NCI-H2107 (cell line): ENCODE measurements at places on chromosomes 1 and 21.
A peak's percentile ranks its signal among the peaks of the same experiment; 100 is the strongest.

DNA sequence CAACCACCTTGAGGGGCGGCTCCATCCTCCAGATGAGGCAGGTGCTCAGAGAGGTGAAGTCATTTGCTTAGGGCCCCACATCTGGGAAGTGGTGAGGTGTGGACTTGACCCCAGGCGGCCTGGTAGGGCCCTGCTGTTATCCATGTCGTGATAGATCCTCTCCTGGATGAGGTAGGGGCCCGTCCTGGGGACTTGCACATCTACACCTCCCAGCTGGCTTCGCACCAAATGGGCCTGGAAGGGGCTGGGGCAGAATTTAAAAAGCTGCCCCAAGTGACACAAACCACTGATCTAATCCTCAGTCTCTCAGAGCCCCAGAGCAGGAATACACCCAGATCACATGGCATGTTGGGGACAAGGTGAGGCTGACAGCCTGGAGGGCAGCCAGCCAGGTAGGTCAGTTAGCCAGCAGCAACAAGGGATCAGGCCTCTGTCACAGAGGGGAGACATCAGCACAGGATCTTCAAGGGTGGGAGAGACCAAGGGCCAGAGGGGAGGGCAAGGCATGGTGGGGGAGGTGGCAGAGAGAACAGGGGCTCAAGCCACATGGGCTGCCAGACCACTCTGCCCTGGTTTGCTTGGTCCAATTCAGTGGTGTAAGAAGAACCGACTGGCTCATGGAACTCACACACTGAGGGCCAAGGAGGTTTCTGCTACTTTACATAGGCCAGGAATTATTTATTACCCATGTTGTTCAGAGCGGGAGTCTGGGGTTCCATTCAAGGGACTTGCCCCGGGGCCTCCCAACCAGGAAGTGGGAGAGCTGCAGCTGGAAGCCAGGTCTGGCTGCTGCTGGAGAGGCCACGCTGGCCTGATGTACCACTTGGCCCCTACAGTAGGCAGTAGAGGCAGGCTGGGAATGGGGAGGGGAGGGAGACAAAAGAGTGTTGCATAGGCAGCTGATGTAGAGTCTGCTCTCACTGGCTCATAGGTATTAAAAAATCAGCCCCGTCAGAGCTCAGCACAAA is 12.1 kb downstream of the LRP8 start:
- no peak for DNase-seq

- no peak for DNase-seq
Observed at GRCh38 chr1:208347191-208347590, 103.0 kb upstream of the PLXNA2 start.

GRCh38 chr1:163315773-163316374 is 5.9 kb upstream of the NUF2 start:
- DNase-seq: peak; percentile 33

DNA sequence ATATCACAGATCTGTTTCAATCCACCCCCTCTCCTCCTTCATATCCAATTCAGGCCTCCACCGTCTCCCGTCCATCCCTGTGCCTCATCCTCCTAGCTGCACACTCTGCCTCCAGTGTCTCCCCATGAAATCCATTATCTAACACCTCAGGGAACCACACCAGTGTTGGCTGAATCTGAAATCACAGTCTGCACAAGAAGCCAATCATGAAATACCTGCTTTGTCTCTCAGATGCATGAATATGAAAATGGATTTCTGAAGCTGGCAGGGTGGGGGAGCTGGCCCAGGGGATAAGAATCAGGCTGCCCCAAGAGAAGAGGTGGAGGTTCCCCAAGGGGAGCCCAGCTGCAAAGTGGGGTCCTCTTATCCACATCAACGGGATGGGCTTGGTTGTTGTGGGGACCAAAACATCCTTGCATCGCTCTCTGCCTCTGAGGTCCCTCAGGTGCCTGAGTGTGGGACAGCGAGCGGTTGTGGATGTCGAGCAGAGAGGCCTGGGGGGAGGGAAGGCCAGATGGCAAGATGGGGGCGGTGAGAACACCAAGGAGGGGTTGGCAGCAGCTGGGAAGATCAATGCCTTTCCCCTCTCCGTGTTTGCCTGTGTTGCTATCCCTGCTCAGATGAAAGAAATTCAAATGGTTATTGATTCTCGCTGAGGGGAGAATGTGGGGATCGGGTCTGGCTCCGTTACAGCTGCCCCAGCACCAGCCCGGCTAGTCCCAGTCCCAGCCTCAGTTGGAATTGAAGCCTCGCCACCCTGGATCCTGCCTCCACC is 237.3 kb upstream of the POU3F1 start:
- DNase-seq: no peak

DNA sequence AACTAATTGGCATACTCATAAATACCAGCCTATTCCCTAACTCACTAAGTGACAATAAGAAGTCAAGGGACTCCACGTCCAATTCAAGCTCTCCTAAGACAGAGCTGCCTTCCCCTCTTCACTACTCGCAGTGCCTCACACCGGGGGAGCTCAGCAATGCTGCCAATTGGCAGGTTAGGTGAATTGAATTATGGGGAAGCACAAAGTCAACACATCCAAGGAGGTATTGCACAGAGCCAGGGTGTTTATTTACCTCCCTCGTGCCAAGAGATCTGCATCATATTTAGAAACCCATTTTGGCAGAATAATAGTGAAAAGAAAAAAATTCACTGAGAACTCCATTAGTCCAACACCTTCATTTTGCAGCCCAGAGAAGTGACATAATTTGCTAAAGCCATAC is 20.4 kb upstream of the TNR start:
- peak; percentile 37 for DNase-seq

DNA sequence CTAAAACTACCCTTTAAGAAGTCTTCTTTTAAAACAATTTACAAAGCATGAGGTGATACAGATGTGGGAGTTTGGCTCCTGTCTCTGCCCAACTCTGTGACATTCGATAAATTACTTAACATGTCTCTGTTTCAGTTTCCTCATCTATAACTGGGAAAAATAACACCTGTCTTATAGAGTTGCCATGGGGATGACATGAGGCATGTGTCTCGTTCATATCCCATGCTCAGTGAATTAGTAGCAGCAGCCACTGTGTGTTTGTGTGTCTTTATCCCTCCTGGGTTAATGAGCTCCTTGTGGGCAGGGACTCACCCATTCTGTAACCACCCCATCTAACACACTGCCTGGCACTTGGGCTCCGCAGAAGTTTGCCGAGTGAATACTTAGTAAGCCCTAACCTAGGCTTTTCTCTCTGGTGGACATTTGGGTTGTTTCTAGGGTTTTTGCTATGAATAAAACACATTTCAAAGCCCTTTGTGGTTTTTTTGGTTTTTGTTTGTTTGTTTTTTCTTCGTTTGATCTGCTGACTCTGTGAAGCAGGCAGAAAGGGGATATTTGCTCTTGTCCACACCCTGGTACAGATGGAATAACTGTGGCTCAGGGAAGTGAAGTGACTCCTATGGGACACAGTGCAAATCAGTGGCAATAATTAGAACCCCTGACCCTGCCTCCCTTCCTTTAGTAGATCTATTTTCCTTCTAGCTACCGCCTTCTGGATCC is 797 bp upstream of the KCNJ9 start:
- no peak for DNase-seq

DNA sequence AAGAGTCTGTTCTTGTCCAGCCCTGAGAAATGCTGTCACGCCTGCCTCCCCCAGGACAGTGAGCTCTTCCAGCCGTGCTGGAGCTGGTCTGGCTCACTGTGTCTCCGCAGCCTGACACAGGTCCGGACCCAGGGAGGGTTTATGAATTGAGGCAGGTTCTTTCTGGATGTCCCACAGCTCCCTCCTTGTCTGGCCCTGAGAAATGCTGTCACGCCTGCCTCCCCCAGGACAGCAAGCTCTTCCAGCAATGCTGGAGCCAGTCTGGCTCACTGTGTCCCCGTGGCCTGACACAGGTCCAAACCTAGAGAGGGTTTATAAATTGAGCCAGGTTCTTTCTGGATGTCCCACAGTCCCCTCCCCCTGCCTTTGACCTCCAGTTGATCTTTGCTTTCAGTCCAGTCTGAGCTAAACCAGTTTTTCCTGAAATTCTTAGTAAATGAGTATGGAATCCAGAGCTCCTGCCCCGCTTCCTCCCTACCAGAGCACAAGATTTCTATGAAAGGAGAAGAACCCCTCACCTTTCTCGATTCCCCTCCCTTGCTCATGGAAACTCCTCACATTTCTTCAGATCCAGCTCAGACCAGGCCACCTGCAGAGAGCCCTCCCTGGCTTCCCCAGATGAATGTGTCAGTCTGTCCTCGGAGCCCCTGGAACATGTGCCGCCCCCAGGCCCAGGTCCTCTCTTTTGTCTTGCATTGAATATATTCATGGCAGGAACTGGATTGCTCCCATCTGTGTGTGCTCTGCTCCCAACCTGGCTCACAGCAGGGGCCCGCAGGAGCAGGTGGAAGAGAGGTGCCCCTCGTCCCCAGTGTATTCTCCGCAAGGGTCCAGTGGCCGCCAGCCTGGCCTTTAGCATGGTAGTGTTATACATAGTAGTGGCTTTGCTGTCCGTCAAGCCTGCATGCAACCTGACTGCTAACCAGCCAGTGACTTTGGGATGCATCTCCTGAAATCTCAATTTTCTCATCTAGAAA is 116.3 kb downstream of the EPHB2 start:
- DNase-seq: no peak

DNA sequence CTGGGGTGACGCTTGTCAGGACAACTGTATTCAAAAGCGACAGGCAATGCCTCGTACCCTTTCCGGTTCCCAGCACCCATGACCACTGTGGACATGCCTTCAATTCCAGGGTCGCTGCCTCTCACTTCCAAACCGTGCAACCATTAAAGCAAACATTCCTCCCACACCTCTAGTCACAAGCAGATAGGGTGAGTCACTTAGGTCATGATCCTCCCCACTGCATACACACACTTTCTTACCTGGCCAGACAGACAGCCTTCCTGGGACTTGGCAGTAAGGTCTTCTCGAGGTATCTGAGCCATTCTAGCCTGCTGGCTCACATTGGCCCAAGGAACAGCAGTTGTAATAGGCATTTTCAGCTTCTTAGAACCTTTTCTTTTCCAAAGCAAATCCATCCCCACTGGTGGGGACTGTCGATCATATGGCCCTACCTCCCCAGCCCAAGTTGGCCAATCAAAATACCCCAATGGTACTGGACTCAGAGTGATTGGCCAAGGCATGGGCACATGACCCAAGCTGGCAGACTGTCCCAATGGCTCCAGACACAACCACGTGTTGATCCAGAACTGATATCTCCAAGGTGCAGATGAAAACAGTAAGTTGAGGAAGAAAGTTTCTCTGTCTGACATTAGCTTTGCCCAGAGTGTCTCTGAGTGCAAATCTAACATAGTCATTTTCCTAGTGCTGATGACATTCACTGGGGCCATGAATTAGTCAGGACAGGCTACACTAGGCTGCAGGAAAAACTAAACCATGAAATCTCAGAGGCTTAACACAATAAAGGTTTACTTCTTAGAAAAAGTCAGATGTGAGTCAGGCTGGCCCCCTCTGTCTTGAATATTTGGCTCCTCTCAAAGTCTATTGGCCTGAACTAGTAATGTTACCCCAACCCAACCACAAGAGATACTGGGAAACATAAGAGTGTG is 113.8 kb downstream of the RRAGC start:
- DNase-seq: no peak
